ENCODE measurements at places on chromosomes 6 and 20.

- no peak for DNase-seq
Observed at GRCh38 chr20:58306421-58307261, 2.9 kb upstream of the RAB22A start.

DNA sequence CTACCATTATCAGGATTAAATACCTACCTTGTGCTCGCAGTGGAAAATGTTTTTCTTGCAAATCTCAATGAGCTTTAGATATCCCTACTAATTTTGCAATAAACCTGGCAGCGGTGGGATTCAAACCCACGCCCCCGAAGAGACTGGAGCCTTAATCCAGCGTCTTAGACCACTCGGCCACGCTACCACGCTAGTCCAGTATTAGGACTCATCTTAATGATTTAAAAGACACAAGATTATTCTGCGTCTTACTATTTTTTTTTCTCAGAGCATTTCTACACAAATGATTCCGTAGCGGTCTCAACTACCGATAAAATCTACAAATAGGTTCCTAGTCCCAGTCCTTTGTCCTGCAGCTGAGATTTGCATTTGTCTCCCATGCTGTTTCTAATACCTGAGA, 35.2 kb upstream of the ZSCAN23 start:
- DNase-seq, result no peak

DNA sequence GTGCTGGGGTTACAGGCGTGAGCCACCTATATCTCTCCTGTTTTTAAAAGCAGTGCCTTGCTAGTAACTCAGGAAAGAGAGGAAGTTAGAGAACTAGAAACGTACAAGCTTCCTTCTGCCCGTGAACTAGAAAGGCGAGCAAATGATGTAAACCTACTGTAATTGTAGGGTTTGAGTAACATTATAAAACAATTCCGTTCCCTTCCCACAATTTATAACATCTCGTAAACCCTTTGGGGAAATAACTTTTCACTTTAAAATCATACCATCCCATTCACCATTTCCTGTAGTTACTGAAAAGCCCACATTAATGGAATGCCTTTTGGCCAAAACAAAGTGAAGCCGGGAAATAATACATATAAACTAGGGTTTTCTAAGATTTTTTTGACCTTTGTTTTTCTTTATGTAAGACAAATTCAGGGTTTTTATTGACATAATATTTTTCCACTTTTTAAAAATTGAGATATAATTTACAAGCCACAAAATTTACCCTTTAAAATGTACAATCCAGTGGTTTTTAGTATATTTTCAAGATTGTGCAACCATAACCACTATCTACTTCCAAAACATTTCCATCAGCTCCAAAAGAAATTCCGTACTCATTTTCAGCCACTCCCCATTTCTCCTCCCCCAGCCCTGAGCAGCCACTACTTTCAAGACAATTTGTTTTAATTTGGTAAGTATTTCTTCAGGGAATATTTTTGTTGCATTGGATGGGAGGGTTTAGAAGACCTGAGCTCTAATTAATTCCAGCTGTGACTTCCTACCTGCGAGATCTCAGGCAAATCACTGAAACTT, 175.1 kb upstream of the PDE10A start:
- DNase-seq, result no peak

- no peak for DNase-seq
Observed at GRCh38 chr6:89404512-89404911, 7.6 kb downstream of the RRAGD start.

DNA sequence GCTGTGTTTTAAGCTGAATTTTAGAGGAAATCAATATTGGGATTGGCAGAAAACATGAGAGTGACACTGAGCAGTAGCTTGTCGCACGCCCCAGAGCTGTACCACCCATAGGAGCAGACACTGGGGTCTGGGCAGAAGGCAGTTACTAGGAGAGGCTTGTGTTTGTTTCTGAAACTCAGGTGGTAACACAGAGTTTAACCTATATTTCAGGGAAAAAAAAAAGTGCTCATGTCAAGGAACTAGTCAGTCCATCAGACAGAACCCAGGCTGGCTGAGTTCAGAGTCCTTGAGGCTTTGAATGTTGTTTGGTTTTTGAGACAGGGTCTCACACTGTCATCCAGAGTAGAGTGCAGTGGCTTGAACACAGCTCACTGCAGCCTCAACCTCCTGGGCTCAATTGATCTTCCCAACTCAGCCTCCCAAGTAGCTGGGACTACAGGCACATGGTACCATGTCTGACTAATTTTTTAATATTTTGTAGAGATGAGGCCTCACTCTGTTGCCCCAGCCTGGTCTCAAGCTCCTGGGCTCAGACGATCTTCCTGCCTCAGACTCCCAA, 6.6 kb downstream of the SLC22A1 start:
- DNase-seq, result no peak

DNA sequence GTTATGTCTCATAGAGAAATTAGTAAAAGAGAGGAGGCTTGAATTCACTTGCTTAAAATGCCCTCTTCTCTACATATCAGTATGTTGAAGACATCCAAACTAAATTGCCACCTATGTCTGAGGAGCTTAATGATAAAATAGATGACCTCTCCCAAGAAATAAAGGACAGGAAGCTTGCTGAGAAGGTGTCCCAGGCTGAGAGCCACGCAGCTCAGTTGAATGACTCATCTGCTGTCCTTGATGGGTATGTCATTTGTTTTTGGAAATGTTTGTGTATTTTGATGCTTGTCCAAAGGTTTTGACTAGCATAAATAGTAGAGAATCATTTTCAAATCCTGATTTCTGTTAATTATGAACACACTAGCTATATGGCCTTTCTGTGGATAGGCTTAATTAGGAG, 307.7 kb downstream of the ARHGAP18 start:
- no peak for DNase-seq

DNA sequence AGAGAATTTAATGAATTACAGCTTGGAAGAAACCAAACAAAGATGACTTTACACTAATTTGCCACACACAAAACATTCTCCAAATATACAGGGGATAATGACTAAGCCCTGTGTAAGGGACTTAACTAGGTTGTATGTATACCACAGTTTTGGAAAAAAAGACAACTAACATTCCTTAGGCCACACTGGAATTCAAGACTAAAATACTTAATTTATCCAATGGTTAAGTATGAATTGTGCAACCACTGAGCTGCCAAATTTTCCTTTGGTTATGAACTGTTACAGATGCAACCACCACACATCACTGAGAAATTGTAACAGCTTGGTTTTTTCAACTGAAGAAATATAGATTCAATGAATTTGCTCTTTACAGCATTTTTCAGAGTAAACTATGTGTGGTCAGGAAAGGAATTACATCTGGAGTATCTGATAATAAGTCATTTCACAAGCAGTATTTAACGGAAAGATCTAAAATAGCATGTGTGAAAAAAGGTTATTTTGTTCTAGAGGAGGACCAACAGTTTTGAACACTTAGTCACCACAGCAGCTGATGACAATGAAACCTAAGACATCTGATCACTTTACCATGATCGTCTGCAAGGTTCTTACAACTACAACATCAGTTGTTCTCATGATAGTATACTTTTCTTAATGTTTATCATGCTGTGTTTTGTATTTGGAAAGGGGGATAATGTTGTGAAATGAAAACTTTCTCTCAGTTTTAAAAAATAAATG, 318.8 kb downstream of the BCKDHB start:
- no peak for DNase-seq

GRCh38 chr6:111222341-111222740, 135.0 kb downstream of the SLC16A10 start:
- no peak for DNase-seq

DNA sequence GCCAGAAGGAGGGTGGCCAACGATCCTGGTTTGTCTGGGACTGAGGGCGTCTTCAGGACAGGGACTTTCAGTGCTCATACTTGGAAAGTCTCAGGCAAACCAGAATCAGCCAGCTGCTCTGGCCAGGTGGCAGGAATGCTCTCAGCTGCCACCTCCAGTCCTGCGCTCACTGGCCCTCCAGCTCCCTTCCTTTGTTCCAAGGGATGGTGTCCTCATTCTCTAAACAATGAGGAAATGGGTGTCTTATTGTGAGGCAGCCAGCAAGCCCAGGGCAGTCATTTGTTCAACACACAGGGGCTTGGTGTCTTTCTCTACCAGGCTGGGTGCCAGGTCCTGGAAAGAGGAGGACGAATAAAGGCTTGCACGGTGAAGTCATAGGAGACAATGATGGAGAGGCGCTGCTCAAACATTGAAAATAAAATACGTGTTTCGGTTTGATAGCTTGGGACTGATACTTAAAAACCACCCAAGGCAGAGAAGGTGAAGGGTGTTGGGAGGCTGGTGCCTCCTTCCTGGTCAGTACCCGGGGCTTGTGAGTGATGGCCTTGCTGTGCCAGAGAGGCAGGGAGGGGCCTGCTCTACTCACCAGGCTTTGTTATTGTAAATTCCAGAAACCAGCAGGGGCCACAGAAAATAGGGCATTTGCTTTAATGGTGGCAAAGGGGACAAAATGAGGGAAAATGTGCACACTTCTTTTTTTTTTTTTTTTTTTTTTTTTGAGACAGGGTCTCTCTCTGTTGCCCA, 11.3 kb upstream of the TMEM181 start:
- DNase-seq, result no peak

DNA sequence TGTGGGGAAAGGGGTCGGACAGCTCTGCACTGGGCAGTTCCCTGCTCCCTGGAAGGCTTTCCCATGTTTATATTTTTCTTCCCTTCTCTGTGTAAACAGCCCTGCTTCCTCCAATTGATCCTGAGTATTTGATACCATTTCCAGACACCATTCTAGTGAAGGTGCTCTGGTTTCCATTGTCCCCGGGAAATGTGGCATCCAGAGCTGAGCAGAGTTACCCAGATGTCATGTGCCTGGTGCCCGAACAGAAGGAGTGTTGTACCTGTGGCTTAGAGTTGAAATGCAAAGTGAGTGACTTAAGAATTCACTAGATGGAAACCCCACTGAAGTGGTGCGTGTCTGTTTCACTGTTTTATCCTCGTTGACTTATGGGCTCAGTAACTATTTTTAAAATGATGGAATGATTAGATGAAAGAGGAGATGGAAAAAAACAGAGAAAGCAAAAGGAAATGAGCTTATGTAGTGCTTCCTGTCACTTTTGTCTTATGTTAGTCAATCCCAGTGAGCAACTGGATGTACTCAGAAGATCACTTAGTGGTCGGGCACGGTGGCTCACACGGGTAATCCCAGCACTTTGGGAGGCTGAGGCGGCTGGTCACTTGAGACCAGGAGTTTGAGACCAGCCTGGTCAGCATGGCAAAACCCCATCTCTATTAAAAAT, 83.8 kb downstream of the SASH1 start:
- no peak for DNase-seq

- no peak for DNase-seq
Observed at GRCh38 chr20:3731944-3732326, 550 bp upstream of the HSPA12B start.

- DNase-seq, result no peak
Observed at GRCh38 chr6:166504100-166504499, 82.4 kb downstream of the RAMACL start.

- no peak for DNase-seq
Observed at GRCh38 chr20:63808964-63809674, 21.9 kb downstream of the ZBTB46 start.

DNA sequence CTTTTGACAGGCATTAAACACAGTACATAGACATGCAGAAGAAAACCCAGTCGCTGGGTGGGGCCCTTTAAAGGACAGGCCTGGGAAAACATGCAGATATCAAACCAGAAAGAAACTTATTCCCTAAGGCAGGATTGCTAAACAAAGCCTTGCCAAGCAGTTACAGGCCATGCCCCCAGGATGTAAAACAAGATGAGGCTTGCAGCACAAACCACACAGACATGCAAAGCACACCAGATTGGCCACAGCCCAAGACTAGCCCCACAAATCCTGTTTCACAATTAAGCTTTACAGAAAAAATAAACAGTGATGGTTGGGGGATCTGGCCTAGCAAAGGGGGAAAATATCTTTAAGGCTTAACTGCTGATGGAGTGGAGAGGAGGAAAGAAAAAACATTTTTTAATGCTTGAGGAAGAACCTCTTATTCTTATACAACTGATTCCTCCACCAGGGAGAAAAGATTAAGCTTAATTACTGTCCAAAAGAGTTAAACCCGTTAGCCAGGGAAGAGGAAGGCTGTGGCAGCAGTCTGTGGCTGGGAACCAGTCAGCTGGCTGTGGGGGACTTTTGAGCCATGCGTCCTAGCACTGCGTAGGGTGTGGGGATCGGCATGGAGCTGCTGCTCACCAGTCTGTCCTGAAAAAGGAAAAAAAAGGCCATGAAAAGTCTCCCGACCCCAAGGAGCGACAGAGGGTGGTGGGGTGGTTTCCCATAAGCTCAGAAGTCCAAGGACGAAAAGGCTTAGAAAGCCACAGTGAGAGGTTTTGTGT, 28.4 kb downstream of the COL19A1 start:
- DNase-seq, result no peak

- no peak for DNase-seq
Observed at GRCh38 chr6:19501737-19502245, 335.4 kb upstream of the ID4 start.

- no peak for DNase-seq
Observed at GRCh38 chr6:111157412-111157811, 70.1 kb downstream of the SLC16A10 start.

DNA sequence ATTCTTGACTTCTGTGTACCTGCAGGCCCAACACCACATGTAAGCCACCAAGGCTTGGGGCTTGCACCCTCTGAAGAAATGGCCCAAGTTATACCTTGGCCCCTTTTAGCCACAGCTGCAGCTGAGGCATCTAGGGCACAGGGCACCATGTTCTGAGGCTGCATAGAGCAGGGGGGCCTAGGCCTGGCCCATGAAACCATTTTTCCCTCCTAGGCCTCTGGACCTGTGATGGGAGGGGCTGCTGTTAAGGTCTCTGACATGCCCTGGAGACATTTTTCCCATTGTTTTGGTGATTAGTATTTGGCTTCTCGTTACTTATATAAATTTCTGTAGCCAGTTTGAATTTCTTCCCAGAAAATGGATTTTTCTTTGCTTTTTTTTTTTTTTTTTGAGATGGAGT, 50.4 kb upstream of the SEC63 start:
- DNase-seq, result no peak

DNA sequence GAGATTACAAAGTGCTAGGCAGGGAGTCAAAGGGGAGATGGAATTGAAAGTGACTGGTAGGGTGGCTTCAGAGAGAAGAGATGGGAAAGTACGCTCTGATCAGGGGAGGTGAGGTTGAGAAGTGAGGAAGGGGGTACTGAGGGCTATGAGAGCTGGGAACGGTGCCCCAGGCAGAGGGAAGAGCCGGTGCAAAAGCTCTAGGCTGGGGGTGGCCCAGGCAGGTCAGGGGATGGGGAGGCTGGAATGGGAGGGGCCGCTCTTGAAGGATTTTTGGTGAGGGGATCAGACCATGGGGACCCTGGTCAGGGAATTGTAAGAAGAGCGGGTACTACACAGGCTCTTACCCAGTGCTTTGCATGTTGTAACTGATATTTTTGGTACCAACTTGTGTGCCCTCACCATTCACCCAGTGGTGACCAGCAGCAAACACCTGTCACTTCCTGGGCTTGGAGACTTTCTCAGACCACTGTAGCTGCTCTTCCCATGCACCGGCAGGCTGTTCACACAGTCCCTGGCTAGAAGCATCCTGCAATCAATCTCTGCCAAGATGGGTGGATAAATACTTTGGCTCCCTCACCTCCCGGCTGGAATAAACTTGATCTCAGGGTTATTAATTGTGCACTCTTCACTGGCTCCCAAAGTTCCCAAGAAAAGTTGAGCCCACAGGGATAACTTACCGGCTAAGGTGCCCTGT, 24.0 kb downstream of the PCK1 start:
- DNase-seq, result no peak

GRCh38 chr6:130513770-130514169, 148.0 kb downstream of the TMEM200A start:
- no peak for DNase-seq
